ENCODE measurements at places on chromosomes 2 and 18.

DNA sequence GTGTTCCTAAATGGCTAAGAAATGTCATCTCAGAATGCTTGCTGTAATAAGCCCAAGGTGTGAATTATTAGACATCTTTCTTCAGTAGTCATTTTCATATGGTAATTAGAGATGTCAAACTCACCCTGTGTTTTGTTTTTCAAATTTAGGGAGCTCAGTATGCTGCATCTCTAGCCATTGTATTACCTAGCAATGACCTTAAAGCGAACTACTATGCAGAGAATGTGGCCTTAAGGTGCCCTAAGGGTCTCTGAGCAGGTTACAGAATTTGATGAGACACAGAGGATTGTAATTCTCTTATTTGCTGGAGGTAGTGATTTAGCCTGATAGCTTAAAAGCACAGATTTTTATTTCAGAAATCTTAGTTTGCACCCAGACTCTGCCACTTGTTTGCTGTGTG lies 1052.6 kb upstream of the DDX18 start:
- DNase-seq, result no peak

DNA sequence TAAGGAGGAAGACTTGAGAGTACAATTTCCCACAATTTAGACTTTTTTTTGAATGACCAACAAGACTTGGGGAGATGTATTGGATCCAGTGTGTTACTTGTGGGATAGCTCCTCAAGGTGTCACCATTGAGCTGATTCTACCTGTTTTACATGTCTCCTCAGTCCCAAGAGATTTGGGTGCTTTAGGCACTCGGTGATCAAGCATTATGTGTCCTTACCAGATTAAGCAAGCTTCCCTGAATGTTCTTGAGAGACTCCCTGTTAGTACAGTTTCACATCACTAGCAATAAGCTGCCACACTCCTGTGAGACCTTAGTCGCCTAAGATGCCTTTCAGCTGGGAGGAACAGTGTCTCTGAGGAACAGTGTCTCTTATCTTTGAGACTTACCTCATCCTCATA lies 384.3 kb upstream of the SYT4 start:
- DNase-seq, result no peak

DNA sequence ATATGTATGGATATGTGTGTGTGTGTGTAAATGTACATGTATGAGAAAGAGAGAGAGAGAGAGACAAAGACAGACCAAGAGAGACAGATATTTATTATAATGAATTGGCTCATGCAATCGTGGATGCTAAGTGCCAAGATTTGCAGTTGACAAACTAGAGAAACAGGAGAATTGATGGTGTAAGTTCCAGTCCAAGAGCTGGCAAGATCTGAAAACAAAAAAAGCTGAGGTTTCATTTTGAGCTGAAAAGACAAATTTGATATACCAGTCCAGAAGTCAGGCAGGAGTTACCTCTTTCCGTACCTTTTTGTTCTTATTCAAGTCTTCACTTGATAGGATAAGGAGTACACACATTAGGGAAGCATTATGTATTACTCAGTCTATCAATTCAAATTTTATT lies 157.8 kb downstream of the COPS8 start:
- DNase-seq, result no peak

DNA sequence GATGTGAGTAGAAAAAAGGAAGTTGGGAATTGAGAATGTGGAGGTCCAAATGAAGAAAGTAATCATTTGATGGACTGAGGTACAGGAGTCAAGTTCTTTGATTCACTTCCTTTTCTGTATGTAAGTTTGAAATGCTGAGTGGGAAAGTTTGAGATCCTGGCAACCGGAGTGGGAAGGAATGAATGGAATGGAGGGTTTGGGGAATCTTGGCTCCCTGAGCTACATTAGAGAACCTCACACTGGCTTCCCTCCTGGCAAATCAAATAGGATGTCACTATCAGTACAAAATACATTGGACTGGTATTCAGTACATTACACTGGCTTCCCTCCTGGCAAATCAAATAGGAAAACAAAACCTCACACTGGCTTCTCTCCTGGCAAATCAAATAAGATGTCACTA lies 9.8 kb upstream of the RNF138 start:
- no peak for DNase-seq

GRCh38 chr2:150388289-150388625 lies 99.2 kb downstream of the RND3 start:
- DNase-seq, result no peak

- DNase-seq, result no peak
Observed at GRCh38 chr2:98702858-98703620, 27.9 kb downstream of the MGAT4A start.

DNA sequence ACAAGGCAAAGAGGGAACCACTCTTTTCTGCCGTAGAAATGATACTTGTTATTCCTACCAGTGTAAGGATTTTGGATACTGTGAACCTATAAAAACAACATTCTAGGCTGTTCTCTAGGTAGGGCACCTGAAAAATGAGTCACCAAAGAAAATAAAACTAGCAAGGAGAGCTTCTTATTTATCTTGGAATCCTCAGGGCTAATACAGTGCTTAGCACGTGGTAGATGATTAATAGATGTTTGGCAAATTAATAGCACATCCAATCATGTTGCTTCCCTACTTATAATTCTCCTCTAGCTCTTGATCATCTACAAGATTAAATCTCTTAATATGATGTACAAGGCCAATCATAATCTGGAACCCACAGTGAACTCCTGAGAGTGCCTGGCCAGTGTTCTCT lies 73.1 kb downstream of the AAK1 start:
- no peak for DNase-seq

- DNase-seq, result no peak
Observed at GRCh38 chr2:160294339-160294803, 94.3 kb upstream of the ITGB6 start.

DNA sequence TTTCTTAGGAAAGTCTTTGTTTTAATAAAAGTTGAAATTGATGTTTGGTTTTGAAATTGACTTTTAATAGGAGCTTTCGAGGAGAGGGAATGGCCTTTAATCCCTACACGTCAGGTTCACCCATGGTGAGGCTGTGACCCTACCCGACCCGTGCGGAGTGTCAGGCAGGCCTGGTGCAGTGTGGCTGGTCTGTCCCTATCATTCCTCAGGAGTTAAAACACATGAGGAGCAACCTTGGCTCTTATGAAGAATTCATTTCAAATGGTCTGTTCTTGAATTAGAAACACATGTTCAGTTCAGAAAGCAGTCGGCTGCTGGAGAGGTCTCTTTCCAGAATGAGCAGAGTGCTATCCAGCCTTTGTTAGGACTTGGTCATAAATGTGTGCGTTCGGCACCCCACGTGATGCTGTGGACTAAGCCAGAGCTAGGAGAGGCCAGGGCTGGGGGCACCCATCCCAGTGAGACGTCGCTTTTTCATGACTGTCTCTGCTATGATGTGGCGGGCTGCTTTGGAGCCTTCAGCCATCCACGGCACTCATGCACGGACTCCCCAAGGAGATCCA lies 54.7 kb downstream of the EMILIN2 start:
- DNase-seq, result no peak

- DNase-seq, result no peak
Observed at GRCh38 chr18:37188016-37188791, 359.3 kb downstream of the KIAA1328 start.

DNA sequence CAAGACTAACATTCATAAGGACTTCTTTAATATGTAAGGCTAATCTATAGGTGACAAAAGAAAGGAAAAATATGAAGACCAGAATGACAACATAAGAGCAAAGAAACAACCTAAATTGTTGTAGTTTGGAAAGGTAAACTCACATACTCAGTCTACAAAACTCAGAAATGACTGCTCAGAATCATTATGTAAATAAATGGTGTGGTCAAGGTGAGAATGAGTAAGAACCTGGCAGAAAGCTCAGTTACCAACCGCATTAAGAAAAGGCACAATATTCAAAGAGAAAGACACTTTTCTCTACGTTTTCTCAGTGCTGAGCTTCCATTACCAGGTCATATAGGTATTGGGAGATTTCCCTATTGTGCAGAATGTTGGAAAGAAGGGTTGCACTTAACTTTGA lies 15.8 kb downstream of the ATF2 start:
- no peak for DNase-seq

DNA sequence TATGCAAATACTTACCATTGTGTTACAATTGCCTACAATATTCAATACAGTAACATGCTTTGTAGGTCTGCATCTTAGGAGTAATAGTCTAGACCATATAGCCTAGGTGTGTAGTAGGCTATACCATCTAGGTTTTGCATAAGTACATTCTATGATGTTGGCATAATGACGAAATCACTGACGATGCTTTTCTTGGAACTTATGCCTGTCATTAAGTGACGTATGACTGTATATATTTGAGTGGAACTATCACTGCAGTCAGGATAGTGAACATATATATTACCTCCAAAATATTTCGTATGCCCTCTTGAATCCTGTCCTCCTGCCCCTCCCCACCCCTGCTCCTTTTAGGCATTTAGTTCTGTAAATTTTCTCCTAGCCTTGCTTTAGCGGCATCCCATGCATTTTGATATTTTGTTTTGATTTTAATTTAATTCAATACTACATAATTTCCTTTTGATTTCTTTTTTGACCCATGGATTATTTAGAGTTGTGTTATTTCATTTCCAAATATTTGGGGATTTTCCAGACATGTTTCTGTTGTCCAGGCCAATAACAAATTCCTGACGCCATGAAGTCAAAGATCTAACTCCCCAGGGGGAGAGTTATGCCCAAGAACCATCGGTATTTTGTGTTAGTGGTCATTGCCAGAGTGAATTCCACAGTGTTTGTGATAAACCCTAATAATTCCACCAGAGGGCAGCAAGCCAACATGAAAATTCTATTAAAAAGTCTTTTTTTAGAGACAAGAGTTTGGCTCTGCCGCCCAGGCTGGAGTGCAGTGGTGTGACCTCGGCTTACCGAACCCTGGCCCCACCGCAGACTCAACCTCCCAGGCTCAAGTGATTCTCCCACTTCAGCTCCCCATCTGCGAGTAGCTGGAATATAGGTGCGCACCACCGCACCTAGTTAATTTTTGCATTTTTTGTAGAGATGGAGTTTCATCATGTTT lies 24.2 kb upstream of the CASP8 start:
- DNase-seq, result peak; percentile 70

- no peak for DNase-seq
Observed at GRCh38 chr2:55111230-55111569, 60.9 kb upstream of the RTN4 start.

GRCh38 chr2:138494265-138494966 lies 7.2 kb upstream of the SPOPL start:
- no peak for DNase-seq

- DNase-seq, result no peak
Observed at GRCh38 chr2:101550555-101550954, 75.6 kb upstream of the RFX8 start.

- no peak for DNase-seq
Observed at GRCh38 chr2:11397513-11397912, 53.1 kb upstream of the ROCK2 start.

- DNase-seq, result no peak
Observed at GRCh38 chr2:55604027-55604565, 13.3 kb downstream of the PPP4R3B start.

DNA sequence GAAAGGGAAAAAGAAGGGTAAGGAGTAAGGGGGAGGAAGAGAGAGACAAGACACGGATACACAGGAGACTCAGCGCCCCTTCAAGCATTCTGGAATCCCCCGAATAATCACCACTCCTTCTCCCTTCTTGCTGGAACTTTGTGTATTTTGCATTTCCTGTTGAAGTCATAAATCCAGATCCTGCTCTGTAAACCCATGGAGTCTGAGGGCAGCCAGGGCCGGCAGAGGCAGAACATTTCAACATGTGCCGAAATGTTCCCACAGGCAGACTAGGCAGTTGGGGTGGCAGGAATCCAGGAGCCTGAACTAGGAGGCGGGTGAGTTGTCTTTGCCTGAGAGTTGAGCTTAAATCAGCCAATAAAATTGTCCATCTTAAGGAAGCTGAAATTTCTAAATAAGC lies 193.1 kb downstream of the SH3RF3 start:
- peak; percentile 39 for DNase-seq

- no peak for DNase-seq
Observed at GRCh38 chr18:6610466-6610865, 119.0 kb upstream of the ARHGAP28 start.

DNA sequence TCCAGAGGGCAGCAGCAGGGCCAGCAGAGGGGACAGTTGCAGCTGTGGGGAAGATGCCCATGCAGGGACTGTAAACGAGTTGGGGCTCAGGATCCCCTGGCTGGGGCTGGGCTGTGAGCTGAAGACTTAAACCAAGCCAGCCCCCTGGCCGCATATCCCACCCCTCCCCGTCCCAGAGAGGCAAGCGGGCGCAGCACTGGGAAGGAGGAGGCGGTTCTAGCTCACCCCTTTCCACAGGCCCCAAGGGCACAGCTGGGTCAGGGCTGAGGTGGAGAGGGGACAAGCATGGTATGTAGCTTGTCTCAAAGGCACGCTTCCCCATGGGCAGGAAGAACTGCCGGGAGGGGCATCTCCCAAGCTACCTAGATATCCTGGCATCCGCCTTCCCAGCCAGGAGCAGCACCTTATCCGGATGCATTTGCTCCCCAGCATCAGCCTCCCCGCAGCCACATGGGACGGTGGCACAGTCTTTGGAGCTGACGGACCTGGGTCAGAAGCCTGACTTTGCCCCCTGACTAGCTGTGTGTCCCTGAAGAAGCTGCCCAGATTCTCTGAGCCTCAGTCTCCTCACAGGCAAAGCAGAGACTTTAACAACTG lies 75.9 kb downstream of the TFCP2L1 start:
- DNase-seq, result no peak

DNA sequence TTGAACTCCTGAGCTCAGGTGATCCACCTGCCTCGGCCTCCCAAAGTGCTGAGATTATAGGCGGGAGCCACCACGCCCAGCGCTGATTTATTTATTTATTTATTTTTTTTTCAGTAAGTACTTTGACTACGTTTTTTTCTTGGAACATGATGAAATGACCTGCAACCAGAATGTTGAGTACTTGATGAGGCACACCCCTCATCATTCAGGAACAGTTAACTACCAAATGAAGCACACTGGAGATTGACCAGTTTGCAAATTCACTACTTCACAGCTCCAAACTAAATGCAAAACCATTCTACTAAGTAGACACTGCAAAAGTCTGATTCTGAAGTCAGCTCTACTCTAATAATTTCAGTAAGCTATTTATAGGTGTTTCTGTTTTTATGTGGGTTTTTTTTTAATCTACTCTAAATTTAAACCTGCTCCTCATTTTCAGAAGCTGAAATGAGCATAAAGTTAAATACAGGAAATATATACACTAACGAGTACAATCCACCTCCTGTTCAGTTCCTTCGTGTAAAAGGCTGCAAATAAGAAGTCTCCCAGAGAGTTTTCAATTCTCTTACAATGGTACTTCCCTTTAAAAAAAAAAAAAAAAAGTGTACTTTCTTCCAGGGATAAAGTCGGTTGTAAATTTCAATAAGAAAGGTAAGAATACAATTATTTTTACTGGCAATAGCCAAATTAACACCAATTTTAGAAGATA lies 1.4 kb downstream of the GFPT1 start:
- no peak for DNase-seq

GRCh38 chr2:19677825-19678518 lies 223.8 kb downstream of the TTC32 start:
- peak; percentile 25 for DNase-seq

- DNase-seq, result peak; percentile 53
Observed at GRCh38 chr2:218567797-218568189, 358 bp downstream of the USP37 start.
